ENCODE measurements at places on chromosomes 6 and 20.

- no peak for DNase-seq
Observed at GRCh38 chr20:37649017-37649416, 44.8 kb upstream of the CTNNBL1 start.

- no peak for DNase-seq
Observed at GRCh38 chr6:122363769-122364483, 35.5 kb upstream of the HSF2 start.

DNA sequence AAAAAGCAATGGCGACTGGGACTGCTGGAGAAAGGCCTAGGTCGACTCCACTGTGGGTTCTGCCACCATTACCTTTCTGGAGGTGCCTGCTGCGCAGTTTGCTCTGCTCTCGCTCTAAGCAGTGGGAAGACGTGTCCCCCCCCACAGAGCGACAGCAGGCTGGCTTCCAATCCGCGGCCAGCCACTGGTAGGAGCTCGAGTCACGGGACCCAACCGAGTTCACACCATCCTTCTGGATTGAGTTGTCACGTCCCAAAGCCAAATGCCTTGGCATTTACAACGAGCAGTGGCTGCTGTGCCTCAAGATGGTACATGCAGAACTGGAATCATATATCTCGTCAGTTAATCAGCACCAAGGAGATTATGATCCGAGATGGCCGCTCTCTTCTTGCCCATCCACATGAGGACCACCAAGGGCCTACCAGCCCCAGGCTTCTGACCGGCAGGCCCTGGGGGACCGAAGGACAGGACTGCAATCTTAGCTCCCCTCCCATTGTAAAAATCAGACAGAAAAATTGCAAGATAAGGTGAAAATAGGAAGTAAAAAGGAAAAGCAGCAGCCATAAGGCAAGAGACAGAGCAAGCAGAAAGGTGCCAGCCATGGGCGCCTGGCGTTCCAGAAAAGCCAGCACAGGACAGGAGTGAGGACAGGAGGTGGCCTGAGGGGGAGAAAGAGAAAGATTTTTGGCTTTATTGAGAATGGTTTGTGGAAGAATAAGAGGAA is 74.4 kb downstream of the TRAM2 start:
- DNase-seq: no peak

DNA sequence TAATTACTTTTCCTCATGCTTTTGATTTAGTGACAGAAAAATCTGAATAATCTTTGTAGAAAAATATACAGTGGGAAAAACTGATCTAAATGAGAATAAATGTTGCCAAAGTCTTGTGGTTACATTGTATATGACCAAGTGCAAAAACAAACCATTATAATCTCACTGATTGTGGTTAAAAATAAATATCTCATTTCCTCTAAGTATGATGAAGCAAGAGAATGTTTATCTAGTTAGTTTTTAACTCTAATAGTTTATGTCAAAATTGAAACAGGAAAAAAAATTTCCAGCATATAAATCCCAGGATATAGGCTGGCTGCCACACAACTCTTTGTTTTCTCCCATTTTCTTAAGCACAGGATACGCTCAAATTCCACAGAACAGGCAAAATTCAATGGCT is 392.7 kb upstream of the ID4 start:
- no peak for DNase-seq

GRCh38 chr20:50724851-50725723 is 6.3 kb upstream of the PARD6B start:
- DNase-seq: no peak

DNA sequence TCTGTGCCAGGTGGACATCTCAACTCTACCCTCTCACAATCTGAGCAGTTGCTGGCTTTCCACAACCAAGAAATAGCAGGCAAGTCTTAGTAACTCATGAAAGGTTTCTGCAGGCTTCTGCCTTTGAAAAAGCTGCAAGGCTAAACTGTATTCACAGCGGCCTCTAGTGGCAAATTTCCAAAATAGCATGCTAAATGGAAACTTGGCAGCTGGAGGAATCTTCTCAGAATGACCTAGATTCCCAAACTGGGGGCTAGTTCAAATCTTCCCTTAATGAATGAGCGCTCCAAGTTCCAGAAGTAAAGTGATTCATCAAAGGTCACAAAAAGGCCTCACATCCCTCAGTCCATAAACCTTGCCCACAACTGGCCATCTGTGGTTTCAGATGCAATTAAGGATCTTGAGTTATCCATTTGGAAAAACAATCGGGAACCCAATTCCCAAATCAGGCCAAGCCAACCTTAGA is 11.9 kb upstream of the CPNE5 start:
- DNase-seq: no peak

- DNase-seq: no peak
Observed at GRCh38 chr20:57198132-57199072, 68.0 kb downstream of the BMP7 start.

DNA sequence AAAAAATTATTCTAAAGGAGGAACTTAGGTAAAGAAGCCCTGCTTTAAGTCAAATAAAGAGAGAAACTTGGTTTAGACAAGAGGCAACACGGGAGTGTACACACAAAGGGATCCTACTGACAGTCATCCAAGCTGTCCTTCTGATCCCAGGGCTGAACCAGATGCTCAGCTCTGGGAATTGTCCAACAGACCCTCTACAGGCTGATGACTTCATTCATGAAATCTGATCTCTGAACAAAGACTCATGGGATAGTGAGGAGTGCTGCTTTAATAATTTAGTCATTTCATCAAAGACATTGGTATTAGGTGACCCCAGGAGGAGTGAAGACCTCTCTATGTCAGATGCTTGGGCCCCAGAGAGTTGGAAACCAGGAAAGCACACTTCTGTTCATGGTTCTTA is 65.6 kb upstream of the ARMH2 start:
- DNase-seq: no peak

GRCh38 chr6:35052694-35053565 is 88.2 kb downstream of the TCP11 start:
- no peak for DNase-seq

- no peak for DNase-seq
Observed at GRCh38 chr20:11140359-11140758, 466.6 kb upstream of the JAG1 start.

DNA sequence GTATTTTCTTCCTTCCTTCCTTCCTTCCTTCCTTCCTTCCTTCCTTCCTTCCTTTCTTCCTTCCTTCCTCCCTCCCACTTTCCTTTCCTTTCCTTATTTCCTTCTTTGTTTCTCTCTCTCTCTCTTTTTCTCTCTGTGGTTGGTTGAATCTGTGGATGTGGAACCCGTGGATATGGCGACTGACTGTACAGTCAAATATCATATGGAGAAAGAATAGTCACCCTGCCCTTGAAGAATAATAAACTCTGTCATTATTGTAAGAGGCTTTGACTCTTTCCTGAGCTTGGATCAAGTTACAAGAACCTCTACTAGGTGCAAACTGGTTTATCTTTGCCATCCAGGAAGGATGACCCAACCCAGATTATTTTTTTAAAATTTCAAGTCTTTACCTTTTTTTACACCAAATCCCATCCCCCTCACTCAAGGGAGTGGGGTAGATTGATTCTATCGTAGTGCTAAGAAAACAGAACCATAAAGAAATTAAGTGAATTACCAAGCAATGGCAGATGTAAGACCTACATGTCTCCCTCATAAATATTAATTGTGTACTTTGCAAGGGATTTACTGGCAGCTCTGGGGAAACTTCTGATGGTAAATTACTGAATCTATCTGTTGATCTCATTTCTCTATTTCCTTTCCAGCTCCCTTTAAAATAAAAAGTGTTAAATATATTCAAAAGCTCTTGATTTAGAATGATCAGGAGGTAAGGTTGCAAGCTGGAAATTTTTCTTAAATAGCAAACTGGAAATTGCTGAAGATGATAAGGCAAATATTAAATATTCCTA is 667.5 kb downstream of the UTRN start:
- no peak for DNase-seq

DNA sequence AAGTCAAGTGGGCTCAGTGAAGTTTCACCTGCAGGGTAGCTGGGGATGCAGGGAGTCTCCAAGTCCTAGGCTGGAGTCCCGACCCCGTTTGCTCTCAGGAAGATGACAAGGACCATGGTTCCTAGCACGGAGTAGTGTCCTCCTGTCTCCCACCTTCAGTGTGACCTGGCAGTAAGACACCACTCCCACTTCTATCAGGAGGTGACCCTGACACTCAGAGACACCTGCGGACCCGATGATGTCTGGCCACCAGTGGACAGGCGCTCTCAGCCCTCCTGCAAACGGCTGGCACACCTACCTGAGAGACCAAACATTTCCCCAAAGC is 1.1 kb downstream of the SOD2 start:
- DNase-seq: no peak

DNA sequence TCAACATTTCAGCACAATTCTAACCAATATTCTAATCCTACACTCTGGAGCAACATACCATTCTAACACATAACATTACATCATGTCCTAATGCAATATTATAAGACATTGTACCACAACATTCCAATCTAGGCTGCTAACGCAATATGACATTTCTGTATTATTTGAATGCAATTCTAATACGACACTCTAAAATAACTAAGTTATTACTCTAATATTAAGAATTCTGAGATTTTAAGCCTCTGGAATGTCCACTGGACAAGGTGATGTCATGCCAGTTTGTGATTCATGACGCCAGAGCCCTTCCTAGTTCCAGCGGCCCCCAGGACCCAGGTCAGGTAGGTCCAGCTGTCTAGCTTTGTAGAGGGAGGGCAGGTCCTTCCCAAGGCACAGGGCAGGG is 69.7 kb upstream of the SIRPA start:
- DNase-seq: no peak

DNA sequence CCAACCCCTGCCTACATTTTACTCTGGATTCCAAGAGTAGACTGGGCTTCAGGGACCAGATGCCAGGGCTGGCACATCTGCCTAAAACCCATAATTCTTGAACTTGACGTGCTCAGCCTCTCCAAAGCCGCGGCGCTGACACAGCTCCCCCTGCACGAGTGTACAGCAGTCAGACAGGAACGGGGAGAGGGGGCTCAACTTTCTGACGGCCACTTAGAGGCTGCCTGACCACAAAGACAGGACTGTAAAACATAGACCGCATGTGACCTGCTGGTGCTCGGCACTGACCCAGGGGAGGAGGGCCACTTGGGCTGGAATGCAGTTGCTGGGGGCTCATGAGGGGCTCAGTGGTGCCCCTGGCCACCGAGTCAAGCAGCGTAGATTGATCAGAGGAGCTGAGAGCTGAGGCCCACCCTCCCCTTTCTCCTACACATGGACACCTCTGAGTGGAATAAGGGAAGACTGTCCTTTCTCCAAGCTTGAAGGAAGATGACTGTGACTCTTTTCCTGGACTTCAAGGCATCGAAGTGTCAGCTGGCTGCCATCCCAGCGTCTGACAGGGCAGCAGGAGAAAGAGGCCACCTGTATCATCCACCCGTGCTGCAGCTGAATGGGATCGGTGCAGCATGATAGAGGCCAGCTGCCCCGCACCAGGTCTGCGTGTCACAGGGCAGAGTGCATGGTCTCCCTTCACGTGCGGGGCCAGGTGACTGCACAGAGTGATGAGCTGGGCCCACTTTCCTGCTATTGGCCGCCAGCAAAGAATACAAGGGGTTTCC is 171.3 kb upstream of the AGPAT4 start:
- DNase-seq: no peak

DNA sequence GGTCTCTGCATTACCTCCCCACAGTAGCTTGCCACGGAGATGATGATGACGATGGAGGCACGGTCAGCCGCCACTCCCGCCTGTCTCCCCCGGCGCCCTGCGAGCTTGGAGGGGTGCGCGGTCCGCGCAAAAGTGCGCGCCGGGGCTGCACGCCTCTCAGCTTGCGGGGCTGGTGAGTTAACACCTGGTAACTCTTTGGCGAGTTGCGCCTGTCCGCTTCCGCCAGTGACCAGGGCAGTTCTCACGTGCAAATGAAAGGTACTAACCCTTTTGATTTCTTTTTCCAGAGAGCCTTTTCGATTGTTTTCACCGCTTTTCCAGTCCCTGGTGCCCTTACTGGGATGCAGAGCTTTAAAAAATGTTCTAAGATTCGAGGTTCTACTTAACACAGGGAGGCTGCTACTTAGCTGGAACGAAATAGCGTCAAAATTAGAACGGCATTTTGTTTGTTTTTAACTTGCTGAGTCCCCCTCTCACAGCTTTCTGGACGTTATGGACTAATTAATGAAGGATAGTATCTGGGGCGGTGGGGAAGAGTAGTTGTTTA is 6.2 kb downstream of the GRIK2 start:
- no peak for DNase-seq

DNA sequence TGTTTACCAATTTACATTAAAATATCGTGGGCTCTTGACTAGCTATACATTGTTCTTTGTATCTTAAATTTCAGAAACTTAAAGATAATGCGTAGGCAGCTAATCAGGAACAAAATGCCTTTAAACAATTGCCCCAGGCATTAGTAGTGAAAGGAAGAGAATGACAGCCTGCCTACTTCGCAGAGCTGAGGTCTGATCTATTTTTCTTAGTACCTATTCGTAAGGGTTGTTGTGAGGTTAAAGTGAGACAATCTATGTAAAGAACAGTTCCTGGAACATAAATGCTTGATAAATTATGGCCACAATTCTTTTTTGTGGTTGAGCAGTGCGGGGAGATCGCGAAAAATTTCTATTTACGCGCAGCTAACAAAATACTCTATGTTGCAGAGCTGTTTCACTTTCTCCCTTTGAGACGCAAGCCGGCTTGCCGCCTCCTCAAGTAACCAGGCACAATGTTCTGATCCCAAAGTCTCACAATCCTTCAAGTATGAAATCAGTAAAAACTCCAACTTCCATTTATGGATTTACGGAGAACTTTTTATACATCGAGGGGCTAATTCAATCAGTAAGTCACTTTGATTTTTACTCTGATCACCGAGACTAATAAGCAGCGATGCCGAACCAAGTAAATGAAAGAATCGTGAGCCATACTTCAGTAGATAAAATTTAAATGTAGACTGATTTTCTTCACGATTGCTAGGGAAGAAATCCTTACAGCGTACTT is 878 bp upstream of the PNRC1 start:
- no peak for DNase-seq

DNA sequence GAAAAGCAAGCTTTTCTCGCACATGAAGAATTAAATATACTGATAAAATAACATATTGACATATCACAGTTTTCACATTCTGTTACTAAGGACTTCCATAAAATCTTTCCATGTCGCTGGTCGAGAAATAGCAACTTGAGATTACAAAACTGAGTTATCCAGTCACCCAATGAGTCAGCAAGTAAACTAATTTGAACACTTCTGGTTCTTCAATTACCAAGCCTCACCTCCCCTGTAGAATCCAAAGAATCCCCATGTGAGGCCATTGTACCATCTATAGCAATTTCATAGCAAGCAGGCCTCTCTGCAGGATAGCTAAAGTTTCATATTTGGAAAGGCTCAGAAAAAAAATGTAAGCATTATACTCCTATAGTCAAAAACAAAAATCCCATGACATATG is 87.3 kb downstream of the PKHD1 start:
- DNase-seq: no peak

- no peak for DNase-seq
Observed at GRCh38 chr6:37027036-37027720, 21.7 kb downstream of the FGD2 start.

DNA sequence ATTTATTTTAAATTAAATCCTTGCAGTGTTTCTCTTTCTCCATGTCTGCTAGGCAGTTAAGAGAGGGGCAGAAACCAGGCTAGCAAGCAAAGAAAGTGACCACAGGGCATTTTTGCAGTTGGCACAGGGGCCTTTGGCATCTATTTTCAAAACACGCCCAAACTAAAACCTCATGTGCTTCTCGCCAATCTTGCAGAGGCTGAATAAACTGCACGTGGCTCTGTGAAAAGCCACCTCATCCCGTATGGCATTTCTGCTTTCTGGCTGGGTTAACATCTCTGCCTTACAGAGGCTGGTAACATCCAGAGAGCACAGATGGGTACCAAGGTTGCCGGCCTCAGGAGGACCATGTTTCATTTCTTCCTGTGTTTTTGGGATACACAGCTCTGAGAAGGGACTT is 54.6 kb downstream of the GJA10 start:
- DNase-seq: no peak

Data from GM12891 (cell line).